ENCODE measurements at places on chromosomes 6 and 20.
A peak's percentile ranks its signal among the peaks of the same experiment; 100 is the strongest.

GRCh38 chr6:130517444-130517931, 151.7 kb downstream of the TMEM200A start:
- peak; percentile 11 for DNase-seq

DNA sequence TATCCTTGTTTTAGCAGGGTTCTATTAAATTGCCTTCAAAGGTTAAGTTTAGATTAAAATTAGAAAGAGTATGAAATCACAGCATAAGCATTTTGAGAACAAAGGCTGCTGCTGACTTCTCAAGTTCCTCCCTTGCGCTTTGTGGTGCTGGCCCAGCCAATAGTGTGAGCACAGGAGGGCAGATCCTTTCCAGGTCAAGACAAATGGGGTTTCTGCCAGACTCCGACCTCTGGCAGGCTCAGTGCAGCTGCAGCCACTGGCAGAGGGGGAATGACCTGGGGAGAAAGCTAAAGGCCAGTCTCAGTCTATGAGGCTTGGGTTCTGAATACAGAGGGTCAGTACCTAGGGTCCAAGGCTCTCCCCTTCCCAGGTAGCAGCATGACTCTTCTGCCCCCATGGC, 27.0 kb downstream of the CLIC5 start:
- no peak for DNase-seq

DNA sequence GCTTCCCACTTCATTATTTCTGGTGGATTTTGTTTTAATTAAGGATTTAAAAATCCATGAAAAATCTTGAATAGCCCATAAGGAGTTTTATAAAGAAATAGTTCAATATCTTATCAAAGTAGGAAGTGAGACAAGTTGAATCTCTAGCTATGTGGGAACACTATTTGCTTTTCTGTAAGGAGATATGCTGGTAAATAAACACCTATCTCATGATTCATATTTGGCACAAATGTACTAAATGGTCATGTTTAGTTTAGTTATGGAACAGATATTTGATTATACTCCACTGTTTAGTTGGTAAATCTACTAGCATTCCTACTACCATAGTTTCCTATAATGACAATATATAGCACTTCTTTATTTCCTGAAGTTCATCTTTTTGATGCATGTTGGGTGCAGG, 239.9 kb upstream of the CEP162 start:
- no peak for DNase-seq

DNA sequence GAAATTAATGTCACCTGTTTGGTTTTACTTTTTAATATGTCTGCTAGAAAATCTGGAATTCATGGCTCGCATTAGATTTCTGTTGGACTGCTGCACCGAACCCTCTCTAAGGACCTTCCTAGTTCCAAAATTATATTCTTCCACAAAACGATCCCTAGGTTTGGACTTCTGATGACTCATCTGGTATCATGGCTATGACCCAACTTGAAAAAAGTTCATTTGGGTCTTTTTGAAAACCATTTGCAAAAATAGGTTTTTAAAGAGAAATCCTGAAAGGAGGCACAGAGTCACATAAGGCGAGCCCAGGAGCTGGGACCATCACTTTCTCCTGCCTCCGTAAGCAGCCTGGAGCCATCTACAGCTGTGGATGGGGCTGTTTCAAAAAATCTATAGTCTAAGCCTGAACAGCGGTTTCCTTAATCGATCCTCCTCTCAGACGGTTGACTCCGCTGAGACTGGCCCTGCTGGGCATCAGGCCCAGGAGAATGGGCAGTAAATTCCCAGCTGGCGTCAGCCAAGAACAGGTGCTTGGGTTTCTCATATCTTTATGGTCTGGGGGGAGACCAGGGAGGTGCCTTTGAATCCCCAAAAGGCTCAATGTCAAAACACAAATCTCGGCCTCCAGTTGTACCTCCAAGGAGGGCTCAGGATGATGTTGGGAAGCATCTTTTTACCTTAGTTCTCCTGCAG, 44.6 kb downstream of the SLC24A3 start:
- no peak for DNase-seq

DNA sequence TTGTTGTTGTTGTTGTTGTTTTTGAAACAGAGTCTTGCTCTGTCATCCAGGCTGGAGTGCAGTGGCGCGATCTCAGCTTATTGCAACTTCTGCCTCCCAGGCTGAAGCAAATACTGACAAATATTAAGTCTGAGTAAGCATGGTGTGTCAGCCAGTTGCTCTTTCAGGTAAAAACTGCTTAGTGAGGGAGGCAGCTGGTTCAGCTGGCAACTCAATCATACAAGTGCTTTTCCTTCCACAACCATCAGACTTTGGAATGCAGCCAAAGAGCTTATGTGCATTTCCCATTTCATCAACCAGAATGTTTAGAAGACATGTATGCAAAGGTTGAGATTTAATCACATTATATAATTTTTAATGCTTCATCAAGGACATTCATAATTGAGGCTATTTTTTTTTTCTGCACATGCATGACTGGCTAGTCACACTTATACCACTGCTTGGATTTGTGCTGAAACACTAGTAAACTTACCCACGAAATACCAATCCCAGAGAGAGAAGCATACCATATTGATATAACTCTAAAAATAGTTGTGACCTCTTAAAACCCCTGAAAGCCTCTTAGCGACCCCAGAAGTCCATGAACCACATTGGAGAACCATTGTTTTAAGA, 56.0 kb downstream of the CLIC5 start:
- DNase-seq = no peak

GRCh38 chr20:14093652-14094051, 98.3 kb downstream of the MACROD2 start:
- DNase-seq = no peak

- DNase-seq = no peak
These were observed 53.3 kb downstream of the CCDC170 start for GRCh38 chr6:151546941-151547659.

- no peak for DNase-seq
These were observed 15.3 kb upstream of the ZNFX1 start for GRCh38 chr20:49293122-49293521.

GRCh38 chr20:21050710-21051109, 55.4 kb downstream of the LINC00237 start:
- DNase-seq = no peak

DNA sequence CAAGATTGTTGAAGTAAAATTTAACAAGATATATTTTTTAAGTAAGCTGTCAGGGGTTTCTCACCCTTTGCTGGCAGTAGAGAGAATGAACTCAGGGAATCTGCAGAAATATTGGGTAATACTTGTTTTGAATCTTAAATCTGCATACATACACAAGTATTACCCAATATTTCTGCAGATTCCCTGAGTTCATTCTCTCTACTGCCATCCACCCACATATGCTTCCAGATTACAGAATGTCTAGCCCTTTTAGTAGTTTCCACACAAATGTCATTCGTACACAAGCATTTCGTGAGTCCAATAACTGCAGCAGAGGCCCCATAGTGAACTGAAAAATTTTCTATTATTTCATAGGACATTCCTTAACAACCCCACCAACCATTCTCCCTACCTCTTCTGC, 69.6 kb upstream of the TNFRSF21 start:
- no peak for DNase-seq

- DNase-seq = no peak
These were observed 172.3 kb upstream of the HDDC2 start for GRCh38 chr6:125474061-125474460.

DNA sequence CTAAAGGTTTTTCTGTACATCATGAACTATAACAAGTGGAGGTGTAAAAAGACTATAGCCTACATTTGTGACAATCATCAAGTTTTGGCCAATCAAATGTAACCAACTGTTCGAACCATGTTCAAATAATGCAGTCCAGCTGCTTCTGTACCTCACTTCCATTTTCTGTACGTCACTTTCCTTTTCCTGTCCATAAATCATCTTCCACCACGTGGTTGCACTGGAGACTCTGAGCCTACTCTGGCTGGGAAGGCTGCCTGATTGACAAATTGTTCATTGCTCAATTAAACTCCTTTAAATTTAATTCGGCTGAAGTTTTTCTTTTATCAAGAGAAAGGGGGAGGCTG, 270.4 kb upstream of the JARID2 start:
- DNase-seq = peak; percentile 21

DNA sequence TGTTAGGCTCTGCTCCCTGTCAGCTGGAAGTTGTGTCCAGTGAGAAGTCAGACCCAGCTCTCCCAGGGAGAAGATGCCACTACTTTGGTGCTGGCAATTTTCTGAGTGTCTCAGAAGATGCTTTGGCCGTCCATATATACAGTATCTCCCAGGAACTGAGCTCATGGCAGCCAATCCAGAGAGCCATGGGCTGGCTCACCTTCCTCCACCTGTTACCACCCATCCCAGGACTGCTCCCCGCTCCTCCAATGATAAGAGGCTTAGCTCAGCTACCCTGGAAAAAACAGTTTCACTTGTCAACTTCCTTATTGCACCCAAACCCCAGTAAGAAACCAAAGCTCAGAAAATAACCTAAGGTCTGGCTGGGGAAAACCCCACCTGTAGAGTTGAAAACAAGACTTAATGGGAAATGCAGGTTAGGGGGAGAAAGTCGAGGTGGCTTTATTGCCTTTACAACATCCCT, at the start of gene BNIP5:
Gene BNIP5, minus strand, starts transcription at position 110 of the 463 bp plus-strand sequence. CDS start 6,198 bp downstream, outside the sequence.
- no peak for DNase-seq

GRCh38 chr6:153038378-153039057, 36.0 kb upstream of the MTRF1L start:
- no peak for DNase-seq

DNA sequence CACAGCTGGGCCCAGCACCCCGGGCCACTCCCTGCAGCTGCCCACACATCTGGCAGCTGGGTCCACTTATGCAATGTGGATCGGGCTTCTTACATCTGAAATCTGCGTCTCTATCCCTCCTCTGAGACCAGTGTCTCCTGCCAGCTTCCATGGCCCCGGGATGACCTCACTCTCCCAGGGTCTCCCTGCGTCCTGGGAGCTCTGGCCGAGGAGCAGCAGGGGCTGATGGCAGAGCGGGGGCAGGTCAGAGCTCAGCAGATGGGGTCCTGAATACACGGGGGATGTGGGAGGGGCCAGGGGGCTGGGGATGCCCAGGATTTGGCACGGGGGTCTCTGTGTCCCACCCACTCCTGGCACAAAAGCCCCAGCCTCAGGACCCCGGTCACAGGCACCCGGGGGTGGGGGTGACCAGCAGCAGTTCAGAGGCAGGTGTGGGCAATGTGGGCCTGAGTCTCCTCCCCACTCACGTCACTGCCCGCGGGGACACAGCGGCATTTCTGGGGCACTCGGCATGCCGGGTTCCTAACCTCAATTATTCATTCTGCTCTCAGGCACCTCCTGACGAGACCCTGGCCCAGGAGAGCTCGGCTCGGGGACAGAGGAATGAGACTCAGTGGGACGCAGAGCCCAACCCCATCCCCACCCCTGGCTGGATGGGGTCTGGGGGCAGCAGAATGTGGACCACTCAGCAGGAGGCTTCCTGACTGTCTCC, 16.4 kb downstream of the CHRNA4 start:
- DNase-seq = no peak

- DNase-seq = peak; percentile 22
These were observed 28.8 kb upstream of the TULP4 start for GRCh38 chr6:158283304-158283980.

DNA sequence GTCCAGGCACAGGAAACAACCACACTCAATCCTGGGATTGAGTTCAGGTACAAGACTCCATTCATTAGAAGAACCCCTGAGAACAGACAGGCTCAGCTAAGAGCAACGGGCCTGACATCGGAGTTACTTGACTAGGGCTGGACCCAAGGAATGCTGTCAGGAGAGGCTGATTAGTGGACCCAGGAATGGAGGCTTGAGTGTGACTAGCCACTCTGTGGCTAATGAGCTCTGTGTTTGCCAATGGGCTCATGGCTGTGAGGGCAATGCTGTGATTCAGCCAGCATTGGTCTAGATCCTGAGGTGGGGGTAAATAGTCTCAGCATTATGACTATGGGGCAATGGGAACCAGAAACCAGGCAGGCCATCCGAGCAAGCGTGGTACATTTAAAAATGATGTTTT, 71.8 kb downstream of the RIOK1 start:
- DNase-seq = no peak

DNA sequence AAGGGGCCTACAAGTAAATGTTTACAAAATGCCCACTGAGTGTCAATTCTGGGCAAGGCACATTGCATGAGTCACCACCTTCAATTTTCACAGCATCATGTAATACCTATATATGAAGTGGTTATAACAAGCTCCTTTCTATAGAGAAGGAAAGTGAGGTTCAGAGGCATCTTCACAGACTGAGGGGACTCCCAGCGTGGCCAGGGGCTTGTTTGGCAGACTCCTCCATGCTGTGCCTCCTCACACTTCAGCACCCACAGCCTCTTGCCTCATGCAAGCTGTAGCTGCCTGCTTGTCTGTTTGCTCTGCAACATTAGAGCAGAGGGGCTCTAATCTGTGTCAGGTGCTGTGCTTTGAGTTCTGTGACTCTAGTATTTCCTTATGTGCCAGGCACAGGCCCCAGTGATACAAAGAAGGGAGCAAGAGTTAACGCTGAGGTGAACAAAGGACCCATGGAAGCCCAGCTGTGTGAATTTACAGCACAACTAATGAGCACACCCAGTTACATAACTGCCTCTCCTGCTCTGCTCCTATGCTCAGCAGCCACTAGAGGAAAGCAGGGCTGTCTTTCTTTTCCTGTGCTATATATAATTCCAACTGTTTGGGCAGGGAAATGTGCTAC, 72.3 kb downstream of the ZHX3 start:
- DNase-seq = no peak

DNA sequence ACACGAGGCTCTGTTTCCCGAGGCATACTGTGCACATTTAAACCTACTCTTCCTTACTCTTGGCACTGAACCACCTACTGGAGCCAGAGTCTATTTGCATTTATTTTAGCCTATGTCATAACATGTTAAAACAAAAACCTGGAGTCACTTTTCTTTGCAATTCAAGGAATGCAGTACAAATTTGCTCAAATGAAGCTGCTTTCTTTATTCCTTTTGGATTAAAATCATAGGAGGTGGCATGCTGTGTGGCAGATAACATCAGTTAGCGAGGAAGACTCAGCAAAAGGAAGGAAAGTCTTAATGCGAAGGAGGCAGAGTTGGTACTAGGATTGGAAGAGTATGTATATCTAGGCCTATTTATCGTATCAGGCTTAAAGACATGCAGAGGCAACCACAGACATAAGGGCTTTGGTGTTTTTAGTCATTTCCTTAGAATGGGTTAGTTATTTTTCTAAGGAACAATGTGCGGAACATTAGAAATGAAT, 92.9 kb downstream of the SAMD3 start:
- DNase-seq = no peak

DNA sequence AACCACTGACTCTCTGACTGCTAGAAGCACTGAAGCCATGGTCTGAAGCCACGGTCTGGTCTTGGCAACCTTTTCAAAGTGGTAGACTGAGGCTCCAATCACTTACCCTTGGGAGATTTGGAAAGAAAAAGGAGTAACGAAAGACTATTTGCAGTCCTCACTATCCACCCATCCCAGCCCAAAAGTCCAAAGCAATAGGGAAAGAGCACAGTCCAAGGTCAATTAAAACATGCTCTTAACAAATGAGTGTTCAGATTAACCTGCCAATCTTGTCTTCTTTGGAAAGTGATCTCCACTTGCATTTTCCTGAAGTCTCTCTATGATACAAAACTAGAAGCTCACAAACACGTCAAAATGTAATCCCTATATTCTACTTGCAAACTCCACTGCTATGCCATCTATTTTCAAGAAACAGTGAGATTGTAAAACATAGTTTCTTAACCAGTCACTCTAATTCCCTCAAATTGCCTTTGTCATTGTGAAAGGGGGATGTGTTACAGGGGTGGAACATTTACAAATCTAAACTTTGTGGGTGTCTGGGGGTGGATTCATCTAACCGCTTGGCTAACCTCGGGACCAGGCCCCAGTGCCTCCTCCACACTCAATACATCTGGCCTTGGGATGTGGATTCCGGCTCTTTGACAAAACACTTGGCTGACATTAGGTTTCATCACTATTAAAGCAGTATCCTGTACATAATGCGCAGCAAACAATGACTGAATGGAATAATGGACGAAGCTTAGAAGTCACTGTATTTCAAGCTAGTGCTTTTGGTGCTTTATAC, 56.4 kb downstream of the B4GALT5 start:
- no peak for DNase-seq
